ENCODE measurements at places on chromosomes 11 and 22. TPM values are rescaled to one million over a fixed set of nuclear protein-coding genes. Genes with fewer than 3 reads are reported as not detected.

Gene RFPL1
- total RNA-seq = not detected

Gene GSTT2B
- total RNA-seq = 3.8 TPM

Gene MYBPC3
- total RNA-seq = not detected

Gene SEZ6L
- total RNA-seq = not detected

Gene RIMBP3B
- total RNA-seq = 0.07 TPM

Gene KDELR3
- total RNA-seq = 17.0 TPM

Gene CHEK1
- total RNA-seq = 17.5 TPM

Gene BTBD18
- not detected for total RNA-seq

Gene IGSF22
- total RNA-seq = not detected

Gene OR8B2
- not detected for total RNA-seq

Gene MPEG1
- not detected for total RNA-seq

Gene OR10D3
- not detected for total RNA-seq

Gene SUSD2
- 0.62 TPM for total RNA-seq

Gene SCGB1A1
- not detected for total RNA-seq

Gene KCNJ11
- total RNA-seq = 1.3 TPM

Gene B4GALNT4
- total RNA-seq = 31.6 TPM

Gene AGBL2
- 0.29 TPM for total RNA-seq

Gene ISX
- total RNA-seq = not detected
